CD14-positive monocyte (primary cell): ENCODE measurements at places on chromosomes 4 and X.

GRCh38 chrX:68411729-68412128 lies 21.6 kb downstream of the OPHN1 start:
- DNase-seq = no peak

GRCh38 chr4:82643994-82644733 lies 82.4 kb upstream of the TMEM150C start:
- no peak for DNase-seq

GRCh38 chr4:120454788-120455187 lies 388.1 kb upstream of the MAD2L1 start:
- no peak for DNase-seq

GRCh38 chr4:99633772-99634171 lies 23.9 kb downstream of the C4orf54 start:
- DNase-seq = no peak

DNA sequence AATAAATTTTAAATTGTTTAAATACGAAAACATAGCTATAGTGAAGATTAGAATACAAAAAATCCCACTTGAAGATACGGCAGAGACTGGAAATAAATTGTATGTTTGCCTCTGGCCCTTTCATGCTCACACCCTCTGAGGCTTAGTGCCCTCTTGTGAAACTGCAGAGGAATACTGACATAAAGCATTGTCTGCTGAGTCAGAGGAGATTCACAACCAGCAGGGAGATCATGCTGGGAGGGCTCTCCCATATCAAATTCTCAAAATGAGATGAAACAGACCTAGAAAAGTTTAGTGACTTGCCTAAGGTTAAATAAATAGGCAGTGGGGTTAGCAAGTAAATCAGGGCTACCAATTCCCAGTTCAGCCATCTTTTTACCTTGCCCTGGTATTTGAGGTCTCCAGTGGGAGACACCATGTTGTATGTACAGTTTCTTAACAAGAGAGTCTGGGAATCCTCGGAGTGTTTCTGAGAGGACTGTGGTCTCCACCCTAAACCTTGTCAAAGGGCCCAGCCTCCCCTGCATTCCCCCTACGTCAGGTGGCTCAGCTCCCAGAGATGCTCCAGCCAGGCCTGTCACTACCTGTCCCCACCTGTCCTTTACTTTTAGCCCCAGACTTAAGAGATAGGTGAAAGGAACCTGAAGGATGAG lies 581.4 kb upstream of the DIPK2B start:
- DNase-seq = peak; percentile 48

DNA sequence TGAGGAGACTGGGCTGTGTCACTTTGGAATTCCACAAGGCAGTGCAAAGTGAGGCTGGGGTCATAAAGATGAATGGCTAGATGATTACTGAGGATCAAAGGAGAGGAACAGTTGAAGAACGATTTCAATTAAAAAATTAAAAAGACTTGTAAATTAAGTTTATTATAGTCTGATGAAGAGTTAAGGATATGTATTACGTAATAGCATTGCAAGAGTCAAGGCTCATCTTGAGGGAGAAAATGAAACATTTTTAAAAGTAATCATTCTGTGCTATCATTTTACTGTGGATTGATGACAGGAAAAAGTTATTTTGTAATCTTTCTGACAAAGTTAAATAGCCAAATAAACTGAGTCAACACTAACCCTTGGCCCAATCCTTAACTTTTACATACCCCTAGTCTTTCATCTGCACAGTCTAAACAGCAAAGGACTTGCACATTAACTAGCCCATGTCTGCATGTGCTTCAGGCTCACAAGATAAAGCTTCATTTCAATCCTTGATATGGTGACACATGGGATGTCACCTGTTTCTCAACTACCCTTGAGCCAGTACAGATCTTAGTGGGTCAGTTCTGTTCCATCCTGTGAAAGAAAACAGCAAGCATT lies 465.5 kb upstream of the CTSO start:
- DNase-seq = no peak

DNA sequence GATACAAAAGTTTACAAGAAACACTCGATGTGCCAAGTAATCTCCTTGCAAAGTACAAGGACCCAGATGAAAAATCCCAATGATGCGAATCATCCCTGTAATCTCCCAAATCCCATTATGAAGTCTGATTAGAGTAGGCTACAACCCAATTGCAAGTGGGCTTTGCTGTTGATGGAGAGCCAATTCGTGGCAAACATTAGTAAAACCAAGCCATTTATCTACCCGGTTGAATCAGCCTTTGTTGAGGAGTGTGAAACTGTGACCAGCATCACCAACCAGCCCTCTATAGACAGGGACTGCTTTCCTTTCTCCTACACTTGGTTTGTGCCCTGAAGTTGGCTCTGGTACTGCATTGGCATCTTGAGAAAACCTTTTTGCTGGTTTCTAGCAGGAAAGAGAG lies 1.2 kb upstream of the PRPS2 start:
- no peak for DNase-seq

DNA sequence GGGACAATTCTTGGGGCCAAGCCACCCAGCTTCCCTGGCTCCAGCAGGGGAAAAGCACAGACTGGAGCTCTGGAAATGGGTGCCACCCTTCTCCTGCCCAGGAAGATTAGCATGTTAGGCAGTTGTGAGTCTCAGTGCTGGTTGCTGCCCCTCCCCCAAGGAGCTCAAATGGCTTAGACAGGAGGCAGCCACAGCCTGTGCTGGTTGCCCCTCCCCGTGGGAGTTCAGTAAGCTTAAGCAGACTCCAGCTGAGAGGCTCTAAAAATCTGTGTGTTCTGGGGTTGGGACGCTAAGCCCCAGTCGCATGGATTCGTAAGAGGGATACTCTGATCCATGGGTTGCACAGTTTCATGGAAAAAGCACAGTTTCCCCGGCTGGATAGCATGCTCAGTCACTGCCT lies 92.7 kb upstream of the NDST3 start:
- no peak for DNase-seq

DNA sequence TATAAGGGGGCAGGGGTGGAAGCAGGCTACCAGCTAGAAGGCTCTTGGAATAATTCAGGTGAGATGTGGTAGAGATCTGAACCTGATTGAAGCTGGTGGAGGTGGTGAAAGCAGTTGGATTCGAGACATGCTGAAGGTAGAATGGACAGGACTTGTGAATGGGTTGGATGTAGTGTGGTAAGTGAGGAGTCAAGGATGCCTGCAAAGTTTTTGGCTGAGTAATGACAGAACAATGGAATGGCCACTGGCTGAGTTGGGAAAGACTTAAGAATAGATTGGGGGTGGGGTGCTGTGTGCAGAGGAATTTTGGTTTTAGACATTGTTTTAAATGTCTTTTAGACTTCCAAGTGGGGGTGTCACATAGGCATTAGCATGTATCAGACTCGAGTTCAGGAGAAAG lies 33.5 kb downstream of the HPF1 start:
- DNase-seq = no peak
